Hindlimb muscle (tissue), 1 donor: ENCODE measurements at places on chromosomes 4 and X. TPM values are rescaled to one million over a fixed set of nuclear protein-coding genes. Genes with fewer than 3 reads are reported as not detected.

DNA sequence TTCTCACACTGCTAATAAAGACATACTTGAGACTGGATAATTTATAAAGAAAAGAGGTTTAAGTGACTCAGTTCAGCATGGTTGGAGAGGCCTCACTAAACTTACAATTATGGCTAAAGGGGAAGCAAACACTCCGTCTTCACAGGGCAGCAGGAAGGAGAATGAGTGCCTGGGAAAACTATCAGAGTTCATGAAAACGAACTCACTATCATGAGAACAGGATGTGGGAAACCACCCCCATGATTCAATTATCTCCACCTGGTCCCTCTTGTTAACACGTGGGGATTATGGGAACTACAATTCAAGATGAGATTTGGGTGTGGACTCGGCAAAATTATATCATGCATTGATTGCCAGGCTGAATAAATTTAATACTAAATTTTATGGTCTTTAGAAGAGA is 592.7 kb downstream of the GRXCR1 start:
- DNase-seq: peak; percentile 1

GRCh38 chr4:56348576-56348975 is 38.7 kb downstream of the AASDH start:
- no peak for DNase-seq

DNA sequence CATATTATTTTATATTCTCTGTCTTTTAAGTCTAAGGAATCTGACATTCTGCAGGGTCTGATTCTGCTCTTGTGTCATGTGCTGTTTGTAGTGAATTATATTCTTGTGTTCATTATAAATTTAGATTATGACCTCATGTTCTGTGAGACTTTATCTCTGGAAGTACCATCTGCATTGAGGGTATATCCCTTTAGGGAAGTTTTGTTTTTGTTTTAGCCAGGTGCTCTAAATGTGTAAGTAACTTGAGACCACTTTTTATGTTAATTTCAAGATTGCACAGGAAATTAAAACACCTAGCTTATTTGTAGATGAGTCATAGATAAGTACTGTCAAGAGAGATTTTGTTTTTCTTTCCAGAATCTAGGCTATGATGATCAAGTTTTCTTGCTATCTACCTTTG is 35.0 kb upstream of the DKK2 start:
- DNase-seq: no peak

- DNase-seq: no peak
Measured at GRCh38 chrX:9816084-9816700, 30.0 kb downstream of the SHROOM2 start.

DNA sequence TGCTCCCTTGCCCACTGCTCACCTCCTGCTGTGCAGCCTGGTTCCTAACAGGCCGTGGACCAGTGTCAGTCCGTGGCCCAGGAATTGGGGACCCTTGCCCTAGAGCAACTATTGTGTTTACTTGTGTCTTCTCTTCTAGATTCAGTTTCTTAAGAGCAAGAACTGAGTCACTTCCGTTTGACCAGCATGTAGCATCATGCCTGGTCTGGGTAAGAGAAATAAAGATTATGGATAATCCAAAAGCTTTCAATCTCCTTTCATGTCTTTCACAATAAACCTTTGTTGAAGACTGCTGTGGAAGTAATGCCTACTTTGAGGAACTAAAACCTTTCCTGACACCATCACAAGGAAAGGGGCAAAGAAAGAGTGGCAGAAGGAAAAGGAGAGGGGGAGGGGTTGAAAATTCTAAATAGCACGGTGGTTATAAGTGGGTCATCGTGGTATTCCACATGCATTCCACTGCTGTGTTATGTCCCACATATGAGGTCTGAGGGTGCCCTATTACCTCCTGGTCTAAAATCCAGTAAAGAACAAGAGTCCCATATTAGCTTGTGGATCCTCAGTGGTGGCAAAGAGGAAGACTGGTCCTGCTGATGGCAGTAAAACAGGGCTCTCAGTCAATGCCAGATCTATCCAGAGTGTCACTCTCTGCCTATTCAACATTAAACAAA is 133.4 kb downstream of the RASL11B start:
- no peak for DNase-seq

- DNase-seq: peak; percentile 13
Measured at GRCh38 chrX:18674417-18674787, 2.5 kb upstream of the RS1 start.

DNA sequence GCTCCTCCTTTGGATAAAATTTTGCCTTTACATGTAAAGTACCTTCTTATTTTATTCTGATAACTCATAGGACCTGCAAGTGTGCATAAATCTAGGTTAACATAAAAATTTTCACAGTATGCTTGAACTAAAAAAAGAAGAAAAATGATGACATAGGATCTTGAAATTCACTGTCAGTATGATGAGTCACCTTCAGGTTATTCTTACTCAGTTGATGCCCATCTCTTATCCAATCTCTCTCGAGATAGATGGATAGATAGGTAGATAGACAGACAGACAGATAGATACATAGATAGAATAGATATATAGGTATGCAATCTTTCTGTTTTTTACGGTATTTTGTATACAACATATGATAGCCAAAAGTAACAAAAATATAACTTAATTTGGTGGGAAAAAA is 485.5 kb downstream of the NAF1 start:
- no peak for DNase-seq

GRCh38 chr4:77505275-77505957 is 100.2 kb upstream of the CXCL13 start:
- DNase-seq: no peak

- DNase-seq: no peak
Measured at GRCh38 chrX:103663981-103664762, 22.3 kb downstream of the MORF4L2 start.

- no peak for DNase-seq
Measured at GRCh38 chrX:154469114-154469513, 10.0 kb downstream of the LAGE3 start.

DNA sequence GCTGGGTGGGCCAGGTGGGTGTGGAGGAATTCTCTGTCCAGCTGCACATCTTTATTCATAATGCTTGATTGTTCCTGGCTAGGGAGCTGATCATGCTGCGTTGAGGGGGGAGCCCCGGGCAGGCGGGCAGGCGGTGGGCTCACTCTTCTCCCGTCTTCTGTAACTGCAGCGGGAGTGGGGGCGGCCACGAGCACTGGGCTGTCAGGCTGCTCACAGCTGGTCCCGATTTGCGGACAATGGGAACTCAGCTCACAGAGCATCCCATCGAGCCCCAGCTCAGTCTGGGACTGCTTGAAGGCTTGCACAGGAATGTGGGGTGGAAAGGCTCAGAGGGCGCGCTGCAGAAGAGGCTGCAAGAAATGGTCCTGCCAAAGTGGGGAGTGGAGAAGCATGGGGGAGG is 63.8 kb downstream of the EFNB1 start:
- no peak for DNase-seq

- DNase-seq: no peak
Measured at GRCh38 chr4:64670647-64671046, 261.4 kb upstream of the TECRL start.

GRCh38 chr4:38612646-38613414 is 51.2 kb upstream of the KLF3 start:
- DNase-seq: no peak

GRCh38 chrX:48667509-48667908 is 16.1 kb upstream of the WAS start:
- no peak for DNase-seq

The FDCSP gene
- not detected for polyA plus RNA-seq

The PAK3 gene
- 9.8 TPM for polyA plus RNA-seq

The VSIG4 gene
- 16.2 TPM for polyA plus RNA-seq

The RNF212 gene
- polyA plus RNA-seq: 3.6 TPM

The EXOC1L gene
- polyA plus RNA-seq: not detected

The PFKFB1 gene
- 1.1 TPM for polyA plus RNA-seq

The GPR173 gene
- polyA plus RNA-seq: 8.8 TPM

The PABPC1L2B gene
- polyA plus RNA-seq: not detected

The COX7B2 gene
- not detected for polyA plus RNA-seq
